Sciatic nerve (tissue), 2 donors: ENCODE measurements at places on chromosomes 6 and 20. TPM values are rescaled to one million over a fixed set of nuclear protein-coding genes. Genes with fewer than 3 reads are reported as not detected.

DNA sequence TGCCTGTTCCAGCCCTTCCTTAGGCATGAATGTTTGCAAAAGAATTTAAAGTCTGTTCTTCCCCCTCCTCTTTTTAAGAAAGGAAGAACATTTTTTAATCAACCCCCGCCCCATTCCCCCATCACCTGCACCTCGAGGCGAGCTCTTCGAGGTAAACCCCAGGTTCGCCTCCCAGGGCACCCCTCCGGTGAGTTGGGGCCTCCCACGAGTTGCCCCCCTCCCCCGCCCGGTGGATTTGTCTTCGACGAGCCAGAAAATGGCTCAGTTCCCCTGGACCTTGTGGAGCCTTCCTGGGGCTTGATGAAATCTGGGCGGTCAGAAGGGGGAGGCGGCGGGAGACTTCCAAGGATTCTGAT is 256 bp upstream of the OVOL2 start:
- no peak for DNase-seq

GRCh38 chr6:19838442-19839236 is 1.5 kb downstream of the ID4 start:
- DNase-seq, result no peak

- no peak for DNase-seq
Observed at GRCh38 chr6:46444772-46445454, 46.3 kb downstream of the RCAN2 start.

- DNase-seq, result no peak
Observed at GRCh38 chr6:148935705-148936435, 189.0 kb downstream of the UST start.

Gene SMOC2
- total RNA-seq, result 45.6 TPM

DNA sequence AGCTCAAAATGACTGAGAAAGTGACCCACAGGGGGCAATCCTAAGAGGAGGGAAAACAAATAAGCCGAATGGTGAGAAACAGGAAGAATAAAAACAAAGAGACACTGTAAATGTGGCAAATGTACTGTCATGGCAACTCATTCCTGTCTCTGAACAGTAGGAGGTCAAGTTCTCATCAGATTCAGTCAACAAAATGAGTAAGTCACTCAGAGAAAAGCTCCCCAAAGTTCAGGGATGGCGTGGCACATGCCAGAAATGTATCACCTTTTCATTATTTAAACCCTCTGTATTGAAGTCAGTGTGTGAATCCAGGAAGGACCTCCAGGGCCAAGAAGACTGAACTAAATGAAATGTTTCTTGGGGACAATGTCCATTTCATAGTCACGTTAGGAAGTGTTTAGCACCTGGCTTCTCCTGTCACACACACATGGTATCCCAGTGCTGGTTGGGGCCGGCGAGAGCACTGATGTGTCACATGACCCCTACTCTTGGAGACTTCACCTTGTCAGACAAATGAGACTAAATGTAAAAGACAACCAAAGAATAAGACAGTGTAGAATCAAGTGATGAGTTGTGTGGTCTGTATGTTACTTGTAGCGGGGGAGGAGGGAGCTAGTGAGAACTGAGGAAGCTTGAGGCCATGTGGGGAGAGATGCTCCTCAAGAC is 20.7 kb downstream of the CNR1 start:
- DNase-seq, result no peak

Gene STX7
- total RNA-seq, result 98.4 TPM

DNA sequence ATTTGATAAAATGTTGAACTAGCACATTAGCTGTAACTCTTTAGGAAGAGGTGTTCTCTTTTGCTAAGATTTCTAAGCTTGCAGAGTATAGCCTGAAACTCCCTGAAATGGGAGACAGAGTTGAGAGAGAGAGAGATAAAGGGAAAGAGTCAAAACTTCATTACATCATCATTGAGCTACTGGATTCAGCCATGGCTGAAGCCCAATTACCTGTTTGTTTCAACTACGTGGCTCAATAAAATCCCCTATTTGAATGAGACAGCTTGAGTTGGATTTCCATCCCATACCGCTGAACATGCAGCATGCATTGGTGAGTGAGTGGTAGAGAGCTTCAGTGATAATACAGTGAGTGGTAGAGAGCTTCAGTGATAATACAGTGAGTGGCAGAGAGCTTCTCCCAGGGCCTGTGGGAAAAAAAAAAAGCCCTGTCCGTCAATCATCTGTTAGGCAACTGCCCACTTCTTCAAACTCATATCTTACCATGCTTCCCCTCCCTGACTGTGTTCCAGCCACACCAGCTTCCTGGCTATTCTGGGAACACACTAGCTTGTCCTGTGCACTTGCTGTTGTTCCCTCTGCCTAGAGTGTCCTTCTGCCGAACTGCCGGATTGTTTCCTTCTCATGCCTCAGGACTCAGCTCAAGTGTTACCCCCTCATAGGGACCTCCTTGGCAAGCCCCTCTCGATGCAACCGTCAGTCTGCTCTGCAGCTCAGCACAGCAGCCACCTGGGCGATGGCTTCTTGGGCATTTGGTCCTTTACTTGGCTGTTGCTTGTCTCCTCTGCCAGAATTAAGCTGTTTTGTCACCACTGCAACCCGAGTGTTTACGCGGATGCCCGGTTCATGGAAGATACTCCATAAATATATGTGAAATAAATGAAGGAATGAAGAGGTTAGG is 91.3 kb upstream of the EYA2 start:
- no peak for DNase-seq

- no peak for DNase-seq
Observed at GRCh38 chr6:133435065-133435728, 194.0 kb downstream of the EYA4 start.

GRCh38 chr6:47202644-47203205 is 107.0 kb downstream of the TNFRSF21 start:
- DNase-seq, result no peak

- DNase-seq, result peak; percentile 69
Observed at GRCh38 chr6:146028252-146028795, 538 bp upstream of the GRM1 start.

Gene BFSP1
- total RNA-seq, result 0.98 TPM

DNA sequence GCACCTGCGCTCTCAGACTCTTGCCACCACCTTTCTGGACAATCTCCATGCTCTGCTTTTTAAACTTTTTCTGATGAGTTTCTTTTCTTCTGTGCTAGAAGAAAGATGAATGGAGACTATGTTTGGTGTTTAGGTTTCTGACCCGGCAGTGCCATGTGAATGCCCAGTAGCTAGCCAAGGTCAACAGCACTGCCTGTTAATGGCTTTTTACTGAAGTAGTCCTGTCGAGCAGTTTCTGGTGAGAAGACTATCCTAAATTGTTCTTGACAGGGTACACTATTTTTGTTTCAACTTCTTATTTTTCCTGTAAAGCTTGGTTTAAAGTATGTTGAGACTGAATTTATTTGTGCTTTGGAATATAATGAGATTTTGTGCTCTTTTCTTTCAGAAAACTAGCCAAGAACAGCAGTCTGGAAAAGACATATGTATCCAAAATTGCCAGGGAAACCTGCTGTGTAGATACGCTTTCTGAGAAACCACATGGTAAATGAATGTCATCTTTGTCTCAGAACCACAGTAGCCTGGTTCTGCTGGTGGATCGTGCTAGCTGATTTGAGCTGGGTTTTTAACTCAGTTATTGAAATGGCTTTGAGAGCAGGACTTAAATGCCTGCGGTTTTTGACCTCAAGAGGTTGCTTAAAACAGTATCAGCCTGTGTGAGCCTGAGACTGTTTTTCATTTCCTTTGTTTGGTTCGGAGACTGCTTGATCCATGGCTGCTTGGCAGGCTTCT is 48.1 kb downstream of the KCNS1 start:
- no peak for DNase-seq

DNA sequence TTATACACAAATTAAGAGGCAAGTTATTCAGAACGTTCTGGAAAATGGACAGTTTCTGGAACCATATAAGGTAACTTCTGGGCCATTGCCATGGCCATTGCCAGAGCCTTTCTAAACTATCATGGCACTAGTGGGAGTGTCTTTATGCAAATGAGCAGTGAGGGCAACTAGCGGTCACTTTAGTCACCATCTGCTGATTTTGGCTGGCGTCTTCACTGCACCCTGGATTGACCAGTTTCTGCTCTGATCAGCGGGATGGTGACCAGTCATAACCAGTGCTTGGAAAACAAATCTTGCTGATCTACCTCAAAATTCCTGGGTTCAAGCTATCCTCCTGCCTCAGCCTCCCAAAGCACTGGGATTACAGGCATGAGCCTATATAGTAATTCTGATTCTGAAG is 7.3 kb upstream of the SNTA1 start:
- no peak for DNase-seq
